Thoracic aorta (tissue), 2 donors: ENCODE measurements at places on chromosomes 16 and 17.

DNA sequence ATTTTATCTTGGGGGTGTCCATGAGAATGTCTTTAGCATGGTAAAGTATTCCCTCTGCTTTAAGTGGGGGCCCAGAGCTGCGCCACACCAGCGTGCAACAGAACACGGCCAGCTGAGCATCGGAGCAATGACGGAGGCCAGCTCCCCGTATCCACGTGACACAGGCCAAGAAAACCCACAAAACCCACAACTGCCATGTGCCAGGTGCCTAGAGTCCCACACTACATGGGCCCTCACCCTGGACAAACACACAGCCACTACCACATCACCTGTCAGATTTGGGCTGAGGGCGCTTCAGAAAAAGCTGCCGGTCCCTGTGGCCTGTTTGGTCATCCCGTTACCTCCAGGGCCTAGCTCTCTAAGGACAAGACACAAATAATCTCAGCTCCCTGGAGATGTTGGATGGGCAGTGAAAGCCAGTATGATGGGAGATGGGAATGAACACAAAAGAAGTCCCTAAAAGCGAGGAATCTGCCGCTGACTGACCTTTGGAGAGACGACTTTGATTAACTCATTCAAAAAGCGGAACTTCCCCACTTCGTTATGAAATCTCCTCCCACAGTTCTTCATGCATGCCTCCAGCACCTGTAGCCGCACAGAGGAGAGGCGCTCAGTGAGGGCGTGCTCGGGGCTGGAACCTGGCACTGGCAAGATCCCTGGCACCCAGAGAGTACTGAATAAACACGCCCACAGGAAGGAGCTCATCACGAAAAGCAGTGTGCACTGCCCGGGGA is 17.1 kb downstream of the GGA3 start:
- H3K4me3 ChIP-seq, result no peak overlapping the region
- peaks cover 68% of the 10 kb centered on the region for H3K36me3 ChIP-seq

GRCh38 chr17:73452009-73452408 is 140.2 kb upstream of the CDC42EP4 start:
- H3K4me3 ChIP-seq, result no peak overlapping the region
- no peak for DNase-seq
- H3K27ac ChIP-seq, result no peak overlapping the region
- no peaks in the 10 kb centered on the region for H3K36me3 ChIP-seq

GRCh38 chr16:14186007-14186794 is 115.1 kb downstream of the MRTFB start:
- H3K27me3 ChIP-seq, result no peaks in the 10 kb centered on the region
- H3K4me3 ChIP-seq, result peak overlapping the region; percentile 66

DNA sequence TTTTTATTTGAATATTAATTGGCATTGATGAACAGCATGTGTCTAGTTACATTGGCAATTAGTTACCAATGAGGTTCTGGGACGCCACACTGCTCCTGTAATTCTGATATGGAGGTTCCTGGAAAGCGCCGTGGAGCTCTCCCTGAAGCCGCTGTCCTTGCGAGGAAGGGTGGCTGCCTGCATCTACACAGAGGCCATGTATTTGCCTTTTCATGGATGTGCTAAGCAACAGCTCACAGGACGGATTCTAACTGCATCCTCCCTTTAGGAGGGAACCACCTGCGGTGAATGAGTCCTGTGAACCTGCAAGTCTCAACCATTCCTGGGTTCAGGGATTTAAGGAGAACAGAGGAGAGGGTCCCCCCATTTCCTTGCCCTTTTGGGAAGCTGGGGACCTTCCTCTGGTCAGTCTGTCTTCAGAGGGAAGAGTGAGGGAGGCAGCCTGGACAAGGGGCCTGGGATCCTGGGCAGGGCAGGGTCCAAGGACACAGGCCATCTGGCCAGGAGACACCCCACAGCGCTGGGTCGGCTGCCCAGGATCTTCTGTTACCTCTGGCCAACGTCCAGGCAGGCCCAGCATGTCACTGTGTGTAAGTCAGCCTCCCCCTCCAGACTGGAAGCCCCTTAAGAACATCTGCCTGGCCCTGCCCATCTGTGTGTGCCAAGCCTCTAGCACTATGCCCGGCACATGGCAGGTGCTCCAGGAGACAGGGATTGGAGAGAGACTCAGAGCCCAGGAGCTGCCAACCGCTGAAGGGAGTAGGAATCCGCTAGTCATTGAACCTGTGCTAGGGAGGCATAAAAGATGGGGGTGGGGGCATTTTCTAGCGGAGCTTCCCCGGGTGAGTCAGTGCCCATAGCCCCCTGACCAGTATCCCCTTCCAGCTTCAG is 314.1 kb upstream of the TNRC6C start:
- no peaks in the 10 kb centered on the region for H3K27me3 ChIP-seq
- no peak for DNase-seq
- no peaks in the 10 kb centered on the region for H3K4me1 ChIP-seq
- H3K4me3 ChIP-seq, result no peak overlapping the region

GRCh38 chr16:50697881-50698767 is 4.7 kb downstream of the NOD2 start:
- peaks cover 15% of the 10 kb centered on the region for H3K4me1 ChIP-seq
- no peaks in the 10 kb centered on the region for H3K27me3 ChIP-seq
- peak overlapping the region; percentile 33 for H3K27ac ChIP-seq
- no peak for DNase-seq

DNA sequence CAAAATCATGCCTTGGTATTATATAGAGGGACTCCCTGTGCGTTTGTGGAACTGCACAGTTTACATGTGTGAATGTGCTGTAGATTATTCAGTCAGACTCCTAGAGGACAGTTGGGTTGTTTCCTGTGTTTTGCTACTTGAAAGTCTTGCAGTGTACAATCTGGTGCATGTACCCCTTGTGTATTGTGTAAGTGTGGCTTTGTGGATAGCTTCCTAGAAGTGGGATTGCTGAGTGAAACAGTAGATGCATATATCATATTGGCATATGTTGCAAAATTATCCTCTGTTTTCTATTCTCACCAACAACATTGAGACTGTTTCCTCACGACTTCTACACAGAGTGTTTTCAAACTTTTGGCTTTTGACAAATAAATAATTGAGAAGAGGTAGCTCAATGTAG is 263.7 kb downstream of the MAP2K6 start:
- no peak for DNase-seq
- H3K27me3 ChIP-seq, result no peaks in the 10 kb centered on the region
- no peak overlapping the region for H3K27ac ChIP-seq
- no peak overlapping the region for H3K4me3 ChIP-seq
- H3K4me1 ChIP-seq, result no peaks in the 10 kb centered on the region

DNA sequence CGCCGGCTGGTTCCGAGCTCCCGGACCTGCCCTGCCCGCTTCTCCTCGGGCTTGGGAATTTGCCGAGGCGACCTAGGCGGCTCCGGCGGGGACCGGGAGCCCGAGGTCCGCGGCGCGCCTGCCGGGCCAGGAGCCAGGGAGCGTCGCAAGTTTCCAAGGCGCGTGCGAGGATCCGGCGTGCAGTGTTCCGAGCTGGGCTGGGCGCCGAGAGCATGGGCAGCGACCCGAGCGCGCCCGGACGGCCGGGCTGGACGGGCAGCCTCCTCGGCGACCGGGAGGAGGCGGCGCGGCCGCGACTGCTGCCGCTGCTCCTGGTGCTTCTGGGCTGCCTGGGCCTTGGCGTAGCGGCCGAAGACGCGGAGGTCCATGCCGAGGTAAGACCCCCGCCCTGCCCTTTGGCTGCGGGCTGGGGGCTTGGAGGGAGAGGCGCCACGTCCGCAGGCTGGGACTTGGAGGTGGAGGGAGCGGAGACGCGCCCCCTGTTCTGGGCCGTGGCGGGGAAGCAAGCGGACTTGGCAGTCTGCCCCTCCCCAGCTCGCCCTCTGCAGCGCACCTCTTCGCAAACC is 668 bp downstream of the MMP15 start:
- no peaks in the 10 kb centered on the region for H3K36me3 ChIP-seq
- peak overlapping the region; percentile 72 for H3K27ac ChIP-seq
- peak overlapping the region; percentile 91 for H3K4me3 ChIP-seq
- no peaks in the 10 kb centered on the region for H3K27me3 ChIP-seq
- H3K4me1 ChIP-seq, result peaks cover 43% of the 10 kb centered on the region

DNA sequence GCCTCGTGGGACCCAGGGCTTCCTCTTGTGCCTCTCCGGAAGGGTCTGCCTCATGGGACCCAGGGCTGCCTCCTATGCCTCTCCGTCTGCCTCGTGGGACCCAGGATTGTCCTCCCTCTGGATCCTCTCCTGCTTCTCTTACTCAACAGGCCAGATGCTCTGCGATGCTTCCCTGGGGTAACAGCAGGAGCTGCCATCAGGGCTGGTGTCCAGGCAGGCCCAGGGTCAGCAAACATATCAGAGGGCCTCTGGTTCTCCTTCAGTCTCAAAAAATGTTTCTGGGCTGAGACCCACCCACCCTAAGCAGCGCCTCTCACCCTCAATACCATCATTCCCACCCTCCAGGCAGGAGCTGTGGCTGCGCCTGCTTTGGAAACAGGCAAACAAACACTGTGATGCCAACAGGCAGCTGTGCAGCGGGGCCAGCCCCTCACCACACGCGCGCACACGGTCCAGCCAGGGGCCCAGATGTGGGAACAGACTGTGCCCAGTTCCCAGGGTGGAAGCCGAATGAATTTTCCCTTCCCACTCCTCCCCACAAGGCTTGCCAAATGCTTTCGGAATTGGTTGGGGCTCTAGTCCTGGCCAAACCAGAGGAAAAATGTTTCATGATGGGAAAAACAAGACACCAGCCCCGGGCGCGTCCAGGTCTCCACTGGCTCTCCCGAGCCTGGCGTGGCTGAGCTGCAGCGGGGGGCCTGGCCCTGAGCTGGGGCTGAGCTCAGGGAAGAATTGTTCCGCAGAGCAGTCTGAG is 11.3 kb downstream of the TIMM22 start:
- H3K27ac ChIP-seq, result peak overlapping the region; percentile 94
- H3K4me1 ChIP-seq, result peaks cover 72% of the 10 kb centered on the region
- peak overlapping the region; percentile 34 for H3K4me3 ChIP-seq
- H3K27me3 ChIP-seq, result no peaks in the 10 kb centered on the region

DNA sequence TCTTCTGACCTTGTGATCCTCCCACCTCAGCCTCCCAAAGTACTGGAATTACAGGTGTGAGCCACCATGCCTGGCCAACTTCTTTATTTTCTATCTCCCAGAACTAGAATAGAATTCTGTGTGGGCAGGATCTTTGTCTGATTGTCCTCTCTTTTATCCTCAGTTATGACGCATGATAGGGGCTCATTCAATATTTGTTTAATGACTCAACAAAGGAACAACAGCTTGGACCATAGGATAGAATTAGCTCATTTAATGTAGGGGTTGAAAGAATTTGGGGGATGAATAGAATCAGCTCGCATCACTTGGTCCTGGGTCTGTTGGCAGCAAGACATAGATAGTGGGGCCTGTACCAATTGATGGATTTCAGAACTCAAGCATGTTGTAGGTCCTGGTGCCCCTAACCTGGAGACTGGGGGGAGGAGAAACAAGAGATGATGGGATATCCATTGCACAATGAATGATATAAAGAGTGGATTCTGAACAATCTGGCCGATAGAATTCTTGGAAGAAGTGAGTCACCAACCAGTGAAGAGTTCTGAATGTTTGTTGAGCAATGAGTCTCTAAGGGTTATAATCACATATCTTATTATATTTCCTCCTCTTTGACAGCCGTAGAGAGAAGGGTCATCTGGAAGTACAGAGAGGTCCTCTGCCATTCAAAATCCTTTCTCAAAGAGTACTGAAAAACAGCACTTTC is 250.2 kb downstream of the HS3ST4 start:
- no peak for DNase-seq
- H3K36me3 ChIP-seq, result no peaks in the 10 kb centered on the region
- no peaks in the 10 kb centered on the region for H3K27me3 ChIP-seq
- no peak overlapping the region for H3K4me3 ChIP-seq
- H3K4me1 ChIP-seq, result no peaks in the 10 kb centered on the region

DNA sequence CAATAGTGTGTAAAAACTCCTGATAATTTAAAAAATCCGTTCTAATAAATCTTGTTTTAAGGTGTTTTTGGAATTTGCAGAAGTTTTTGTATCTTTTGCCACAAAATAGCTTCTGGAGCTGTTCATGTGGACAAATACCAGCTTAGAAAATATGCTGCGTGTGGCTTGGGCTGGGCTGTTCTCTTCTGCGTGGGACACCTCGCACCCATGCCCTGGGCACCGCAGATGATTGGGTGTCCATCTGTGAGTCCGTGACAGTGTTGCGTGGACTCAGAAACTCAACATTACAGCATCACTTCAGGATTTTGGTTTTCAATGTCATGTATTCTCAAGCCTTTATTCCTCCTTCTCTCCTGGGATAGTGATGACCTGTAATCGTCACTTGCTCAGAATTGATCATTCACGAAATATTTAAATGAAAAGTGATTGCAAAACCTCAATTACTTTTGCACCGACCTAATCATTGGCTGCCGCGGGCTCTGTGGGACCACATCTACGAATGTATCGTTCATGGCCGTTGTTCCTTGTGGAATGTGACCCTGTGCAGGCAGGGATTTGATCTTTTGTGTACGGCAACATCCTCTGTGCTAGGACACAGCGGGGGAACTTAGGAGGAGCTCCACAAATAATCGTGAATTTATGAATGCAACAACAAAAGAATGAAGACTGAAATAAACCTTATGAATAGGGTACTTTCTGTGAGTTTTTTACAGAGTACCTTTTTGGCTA is 210.3 kb upstream of the FOXF1 start:
- H3K4me3 ChIP-seq, result no peak overlapping the region
- no peak overlapping the region for H3K27ac ChIP-seq
- peaks cover 9% of the 10 kb centered on the region for H3K27me3 ChIP-seq
- H3K36me3 ChIP-seq, result no peaks in the 10 kb centered on the region

DNA sequence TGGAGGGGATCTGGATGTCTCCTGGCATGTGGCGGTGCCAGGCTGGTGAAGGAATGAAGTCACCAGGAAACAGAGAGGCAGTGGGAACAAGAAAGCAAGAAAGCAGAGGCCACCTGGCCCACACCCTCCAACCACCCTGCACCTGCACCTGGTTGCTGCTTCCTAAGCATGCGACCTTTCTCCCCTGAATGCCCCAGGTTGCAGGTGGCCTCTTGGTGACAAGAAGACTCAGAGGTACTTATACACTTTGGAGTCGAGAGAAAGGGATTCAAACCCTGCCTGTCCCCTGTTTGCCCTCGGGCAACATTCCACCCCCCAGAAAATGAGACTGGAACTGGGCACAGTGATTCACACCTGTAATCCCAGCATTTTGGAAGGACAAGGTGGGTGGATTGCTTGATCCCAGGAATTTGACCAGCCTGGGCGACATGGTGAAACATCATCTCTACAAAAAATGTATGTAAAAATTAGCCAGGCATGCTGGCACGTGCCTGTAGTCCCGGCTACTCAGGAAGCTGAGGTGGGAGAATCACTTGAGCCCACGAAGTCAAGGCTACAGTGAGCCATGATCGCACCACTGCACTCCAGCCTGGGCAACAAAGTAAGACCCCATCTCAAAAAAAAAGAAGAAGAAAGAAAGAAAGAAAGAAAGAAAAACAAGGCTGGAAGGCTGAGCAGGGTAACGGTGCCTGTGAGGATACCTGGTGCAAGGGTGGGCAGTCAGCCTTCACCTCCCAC is 34.6 kb upstream of the TNRC6C start:
- no peak overlapping the region for H3K4me3 ChIP-seq
- no peak overlapping the region for H3K27ac ChIP-seq
- H3K4me1 ChIP-seq, result no peaks in the 10 kb centered on the region
- no peaks in the 10 kb centered on the region for H3K36me3 ChIP-seq
- no peaks in the 10 kb centered on the region for H3K27me3 ChIP-seq

GRCh38 chr17:55704401-55704800 is 18.3 kb downstream of the TMEM100 start:
- DNase-seq, result no peak
- no peaks in the 10 kb centered on the region for H3K27me3 ChIP-seq
- H3K27ac ChIP-seq, result no peak overlapping the region
- no peaks in the 10 kb centered on the region for H3K36me3 ChIP-seq
